Right ventricle myocardium superior (tissue), 1 donor: ENCODE measurements at places on chromosomes 1 and 21.

GRCh38 chr1:34444516-34444915 is 267.8 kb downstream of the C1orf94 start:
- DNase-seq = no peak

GRCh38 chr21:44490405-44490804 is 35.1 kb downstream of the LRRC3 start:
- no peak for DNase-seq

GRCh38 chr1:26278303-26278702 is 1.6 kb upstream of the SH3BGRL3 start:
- peak; percentile 77 for DNase-seq

DNA sequence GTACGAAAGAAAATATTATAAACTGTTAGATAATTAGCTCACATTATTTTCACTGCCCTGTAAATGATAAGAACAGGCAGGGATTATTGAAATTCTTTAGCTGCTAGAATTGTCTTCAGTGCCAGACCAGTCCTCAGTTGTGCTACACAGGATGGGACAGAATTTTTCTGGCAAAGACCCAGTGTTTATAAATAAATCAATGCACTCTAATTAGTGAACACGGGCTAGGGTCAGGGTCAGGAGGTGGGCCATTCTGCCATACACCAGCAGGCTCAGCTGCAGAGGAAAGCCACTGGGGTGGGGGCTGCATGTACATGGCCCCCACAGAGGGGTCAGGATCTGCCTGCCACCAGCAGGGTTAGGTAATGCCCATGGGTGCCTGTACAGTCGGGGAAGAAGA is 6.4 kb downstream of the BCAR3 start:
- DNase-seq = no peak

DNA sequence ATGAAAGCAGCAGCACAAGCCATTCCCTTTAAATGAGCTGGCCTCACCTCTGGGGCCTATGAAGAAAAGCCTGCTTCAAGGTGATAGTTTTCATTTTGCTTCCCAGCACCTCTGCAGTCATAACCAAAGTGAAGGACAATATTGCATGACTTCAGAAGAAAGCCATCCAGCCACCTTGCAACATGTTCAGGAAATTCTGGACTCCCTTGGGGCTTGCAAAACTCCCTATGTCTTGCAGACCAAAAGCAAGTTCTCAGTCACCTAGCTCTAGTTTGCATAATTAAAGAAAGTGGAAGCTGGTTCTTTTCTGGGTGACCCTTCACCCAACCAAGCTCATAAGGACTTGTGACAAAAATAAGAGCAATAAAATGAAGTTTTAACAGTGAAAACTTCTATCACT is 87.6 kb downstream of the GFI1 start:
- DNase-seq = no peak

GRCh38 chr1:245870698-245871097 is 636.4 kb downstream of the SMYD3 start:
- no peak for DNase-seq

GRCh38 chr1:1299686-1300351 is 7.9 kb downstream of the ACAP3 start:
- no peak for DNase-seq

DNA sequence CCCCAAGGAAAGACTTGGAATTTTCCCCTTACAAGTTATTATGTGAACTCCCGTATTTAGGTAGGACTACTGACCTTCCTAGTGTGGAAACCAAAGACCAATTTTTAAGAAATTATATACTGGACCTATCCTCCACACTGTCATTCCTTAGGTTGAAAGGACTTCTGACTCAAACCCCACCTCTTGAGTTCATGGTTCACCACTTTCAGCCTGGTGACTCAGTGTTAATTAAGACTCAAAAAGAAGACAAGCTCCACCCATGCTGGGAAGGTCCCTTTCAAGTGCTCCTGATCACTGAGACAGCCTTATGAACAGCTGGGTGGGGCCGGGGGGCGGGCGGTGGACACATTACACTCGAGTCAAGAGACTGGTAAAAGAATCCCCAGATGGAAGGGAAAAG is 113.2 kb downstream of the LRRC53 start:
- DNase-seq = no peak

GRCh38 chr1:54222711-54223110 is 22.7 kb downstream of the MRPL37 start:
- no peak for DNase-seq

DNA sequence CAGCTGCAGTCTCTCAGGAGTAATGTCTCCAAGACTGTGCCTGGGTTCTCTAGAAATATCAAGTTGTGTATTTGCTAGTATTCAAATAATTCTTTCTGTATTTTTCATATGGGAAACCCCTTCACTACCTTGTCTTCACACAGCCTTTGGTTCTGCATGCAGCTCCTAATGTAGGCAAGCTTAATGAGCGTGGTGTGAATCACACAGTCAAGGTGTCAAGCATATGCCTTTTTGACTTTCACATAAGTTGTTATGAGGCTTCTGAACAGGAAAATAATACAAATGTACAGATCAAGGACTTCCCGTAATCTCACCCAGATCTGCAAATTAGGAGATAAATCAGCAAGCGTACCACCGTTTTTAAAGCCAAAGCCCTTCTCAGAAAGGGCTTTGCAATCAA is at the start of gene FCRL3:
TSS of gene FCRL3 (minus strand) at position 38 of the 400 bp plus-strand sequence. CDS start 280 bp downstream, outside the sequence.
- DNase-seq = no peak

- DNase-seq = no peak
These were observed 1574.2 kb downstream of the PLA2G4A start for GRCh38 chr1:188402986-188403385.

- no peak for DNase-seq
These were observed 49.3 kb downstream of the ADGRL2 start for GRCh38 chr1:81850031-81850430.

GRCh38 chr1:225388372-225388771 is 39.5 kb downstream of the LBR start:
- DNase-seq = no peak

GRCh38 chr1:197632651-197633050 is 142.6 kb downstream of the DENND1B start:
- no peak for DNase-seq

DNA sequence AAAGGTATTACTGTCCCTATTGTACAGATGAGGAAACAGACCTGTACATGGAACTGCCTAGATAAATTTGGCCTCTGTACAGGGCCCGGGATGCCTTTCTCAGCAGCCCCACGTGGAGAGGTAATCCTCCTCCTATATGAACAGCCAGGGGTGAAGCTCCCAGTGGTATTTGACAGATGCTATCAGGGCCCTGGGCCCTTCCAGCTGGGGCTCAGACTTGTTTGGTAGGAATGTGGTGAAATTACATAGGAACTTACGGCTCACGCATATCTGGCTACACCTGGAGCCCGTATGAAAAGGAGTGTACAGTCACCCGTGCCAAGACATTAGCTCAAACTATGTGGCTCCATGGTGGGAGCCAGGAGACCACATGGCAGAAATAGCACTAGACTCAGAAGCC is 24.8 kb upstream of the TCEA3 start:
- no peak for DNase-seq

- peak; percentile 79 for DNase-seq
These were observed 55.0 kb upstream of the PAX7 start for GRCh38 chr1:18575620-18576019.

DNA sequence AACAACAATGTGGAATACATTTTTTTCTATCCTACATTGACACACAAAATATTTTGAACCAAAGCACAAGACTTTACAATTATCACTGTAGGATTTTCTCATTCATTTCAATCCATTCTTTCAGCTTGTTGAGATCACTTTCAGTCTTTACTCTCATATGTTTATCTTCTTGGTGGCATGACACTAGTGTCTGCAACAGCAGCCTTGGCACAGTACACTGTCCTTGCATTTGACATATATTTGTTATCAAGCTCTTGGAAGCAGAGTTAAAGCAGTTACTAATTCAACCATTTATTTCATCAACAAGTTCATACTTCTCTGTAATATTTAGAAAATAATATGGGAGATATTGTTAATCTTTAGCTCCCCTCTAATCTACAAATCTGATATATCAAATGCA is 922.4 kb upstream of the ADGRL2 start:
- no peak for DNase-seq

DNA sequence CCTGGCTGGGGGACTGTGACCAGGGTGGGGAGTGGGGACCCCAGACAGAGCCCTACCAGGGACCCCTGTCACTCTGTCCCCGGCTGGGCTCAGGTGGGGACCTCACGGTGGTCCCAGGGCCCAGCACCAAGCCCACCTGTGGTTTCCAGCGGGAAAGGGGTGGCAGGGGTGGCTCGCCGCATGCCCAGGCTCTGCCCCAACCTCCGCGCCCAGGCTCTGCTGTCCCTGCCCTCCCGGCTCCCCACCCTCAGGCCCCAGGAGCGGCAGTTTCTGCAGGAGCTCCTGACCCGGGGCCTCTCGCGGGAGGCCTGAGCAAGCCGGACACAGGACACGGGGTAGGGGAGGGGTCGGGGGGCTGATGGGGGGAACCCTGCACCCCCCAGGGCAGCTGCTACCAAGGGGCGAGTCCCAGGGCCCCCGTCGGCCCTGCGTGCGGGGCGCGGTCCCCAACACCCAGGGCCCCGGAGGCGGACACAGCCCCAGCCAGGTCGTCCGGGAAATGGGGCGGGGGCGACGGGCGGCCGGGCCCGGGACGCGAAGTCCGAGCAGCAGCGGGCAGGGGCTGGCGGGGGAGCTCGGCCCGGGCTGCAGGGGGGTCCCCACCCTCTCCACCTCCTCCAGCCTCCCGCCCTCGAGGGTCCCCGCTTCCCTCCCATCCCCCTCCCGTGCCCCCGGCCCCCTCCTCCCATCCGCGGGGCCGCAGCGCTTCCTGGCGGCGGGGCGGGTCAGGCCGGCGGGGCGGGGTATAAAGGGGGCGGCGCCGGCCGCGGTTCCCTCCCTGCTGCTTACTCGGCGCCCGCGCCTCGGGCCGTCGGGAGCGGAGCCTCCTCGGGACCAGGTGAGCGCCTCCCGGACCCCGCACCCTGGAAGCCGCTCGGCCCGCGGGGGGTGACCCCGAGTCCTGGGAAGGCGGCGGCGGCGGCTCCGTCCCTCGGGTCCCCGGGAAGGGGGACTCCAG is at the start of gene COL6A2:
TSS of gene COL6A2 (plus strand) at position 777 of the 958 bp plus-strand sequence.
- peak; percentile 80 for DNase-seq

GRCh38 chr1:38068220-38068979 is 21.8 kb upstream of the POU3F1 start:
- no peak for DNase-seq

GRCh38 chr21:34272321-34272720 is 91.5 kb upstream of the KCNE2 start:
- no peak for DNase-seq

DNA sequence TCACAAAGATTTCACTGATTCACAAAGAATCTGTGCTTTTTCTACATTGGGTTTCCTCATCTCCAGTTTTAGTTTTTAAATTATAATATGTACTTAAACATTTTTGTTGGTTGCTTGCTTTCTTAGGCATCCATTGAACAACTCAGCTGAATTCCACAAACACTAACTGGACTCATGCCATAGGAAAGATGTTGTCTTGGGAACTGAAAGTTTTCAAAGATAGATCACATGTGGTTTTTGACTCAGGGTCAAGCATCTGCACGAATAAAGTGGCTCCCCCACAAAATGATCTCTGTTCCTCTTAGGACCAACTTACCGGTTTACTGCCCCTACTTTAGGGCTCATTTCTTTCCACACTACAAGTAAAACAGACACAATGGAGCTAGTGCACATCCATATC is 3.1 kb upstream of the KRTAP21-1 start:
- DNase-seq = no peak

- DNase-seq = no peak
These were observed 348.7 kb downstream of the CHRM3 start for GRCh38 chr1:239735111-239735510.

DNA sequence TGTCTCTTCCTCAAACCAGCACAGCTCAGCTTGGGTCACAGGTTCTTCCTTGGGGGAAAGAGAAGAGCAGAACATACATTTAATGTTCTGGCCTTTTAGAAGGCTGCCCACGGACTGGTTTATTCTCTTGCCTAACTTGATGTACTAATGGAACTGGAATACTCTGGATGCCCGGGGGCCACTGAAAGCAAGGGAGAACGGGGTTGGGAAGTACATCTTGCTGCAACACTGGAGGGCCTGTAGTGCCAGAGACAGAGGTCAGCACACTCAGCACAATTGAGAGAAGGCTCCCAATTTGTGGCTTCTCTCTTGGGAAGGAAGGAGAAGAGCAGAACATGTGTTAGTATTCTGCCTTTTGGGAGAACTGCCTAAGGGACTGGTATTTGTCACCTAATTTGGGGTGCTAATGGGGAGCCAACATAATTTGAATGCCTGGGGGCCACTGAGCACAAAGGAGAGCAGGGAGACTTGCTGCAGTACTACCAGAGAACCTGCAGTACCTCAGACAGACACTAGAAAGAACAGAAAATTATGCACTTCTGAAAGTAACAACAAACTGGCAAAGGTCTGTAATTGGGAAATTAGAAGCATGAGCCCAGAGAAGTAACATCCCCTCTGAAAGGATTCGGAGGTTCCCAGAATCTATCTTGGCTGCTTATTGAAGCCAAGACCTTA is 14.1 kb downstream of the ZNF691 start:
- no peak for DNase-seq

- no peak for DNase-seq
These were observed 48.6 kb upstream of the GPR52 start for GRCh38 chr1:174399211-174399610.
